Activated CD4-positive, alpha-beta T cell treated with anti-CD3 and anti-CD28 coated beads, Interleukin-2, amount 10 ng/mL, durations not matched to agents 24 days and 14 days (primary cell): ENCODE measurements at places on chromosomes 16 and 17. TPM values are rescaled to one million over a fixed set of nuclear protein-coding genes. Genes with fewer than 3 reads are reported as not detected.

SSTR5 gene
- not detected in 2 replicates for total RNA-seq

GCGR gene
- not detected in 2 replicates for total RNA-seq

DNA sequence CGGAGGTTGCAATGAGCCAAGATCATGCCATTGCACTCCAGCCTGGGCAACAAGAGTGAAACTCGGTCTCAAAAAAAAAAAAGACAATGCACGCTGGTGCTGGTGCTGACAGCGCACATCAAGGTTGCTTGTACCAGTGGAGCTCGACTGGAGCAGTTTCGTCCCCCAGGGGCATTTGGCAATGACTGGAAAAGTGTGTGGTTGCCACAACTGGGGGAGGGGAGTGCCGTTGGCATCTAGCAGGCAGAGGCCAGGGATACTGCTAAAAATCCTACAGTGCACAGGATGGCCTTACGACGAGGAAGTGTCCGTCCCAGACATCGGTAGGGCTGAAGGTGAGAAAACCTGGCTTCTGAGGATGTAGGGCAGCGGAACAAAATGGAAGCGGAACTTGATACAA lies 2.4 kb downstream of the MEAK7 start:
- DNase-seq: no peak

- no peak for DNase-seq
Observed at GRCh38 chr17:81517339-81518112, 4.9 kb upstream of the ACTG1 start.

DNA sequence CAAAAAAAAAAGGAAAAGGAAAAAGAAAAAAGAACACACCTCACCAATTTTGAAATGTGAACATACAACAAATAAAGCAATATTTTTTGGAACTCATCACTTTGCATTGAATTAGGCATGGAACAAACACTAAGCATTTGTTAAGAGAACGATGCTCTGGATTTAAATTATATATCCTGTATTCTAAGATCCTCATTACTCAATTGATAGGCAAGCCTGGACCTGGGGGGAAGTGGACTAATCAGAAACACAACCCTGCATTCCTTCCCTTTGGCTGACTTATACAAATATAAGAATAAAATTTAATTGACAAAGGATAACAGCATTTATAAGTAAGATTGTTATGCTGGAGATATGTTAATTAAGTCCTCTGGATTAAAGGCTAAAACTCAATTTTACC lies 2.2 kb downstream of the GJC1 start:
- DNase-seq: no peak

DNA sequence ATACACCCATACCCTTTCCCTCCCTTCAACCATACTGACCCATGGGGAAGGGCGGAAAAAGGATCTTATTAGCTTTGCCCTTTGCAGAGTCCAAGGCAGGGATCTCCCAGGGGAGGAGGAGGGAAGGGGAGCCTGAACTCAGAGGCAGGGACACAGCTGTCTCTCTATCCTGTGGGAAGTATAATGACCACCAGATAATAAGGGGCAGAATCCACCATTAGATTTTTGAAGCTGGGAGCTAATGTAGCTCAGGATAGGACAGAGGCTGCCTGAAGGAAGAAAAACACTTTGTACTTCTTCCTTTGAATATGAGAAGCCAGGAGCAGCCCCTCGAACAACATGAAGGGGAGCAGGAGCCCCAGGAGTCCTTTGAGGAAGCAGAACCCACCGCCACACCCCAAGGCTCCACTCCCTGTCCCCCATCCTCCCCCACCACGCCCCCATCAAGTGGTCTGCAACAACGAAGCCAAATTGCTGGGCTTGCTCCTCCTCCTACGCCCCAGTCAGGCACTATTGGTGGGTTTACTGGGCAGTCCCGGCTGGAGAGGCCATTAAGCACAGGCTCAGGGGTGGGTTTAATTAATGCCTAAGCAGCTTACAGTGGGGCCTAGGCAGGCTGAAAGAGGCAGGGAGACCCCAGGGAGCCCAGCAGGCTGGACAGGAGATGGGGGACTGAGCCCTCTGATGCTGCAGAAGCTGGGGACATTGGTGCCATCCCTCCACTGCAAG lies 5.3 kb downstream of the MPP2 start:
- DNase-seq: no peak

GRCh38 chr16:73190256-73190655 lies 142.3 kb upstream of the ZFHX3 start:
- no peak for DNase-seq

DNA sequence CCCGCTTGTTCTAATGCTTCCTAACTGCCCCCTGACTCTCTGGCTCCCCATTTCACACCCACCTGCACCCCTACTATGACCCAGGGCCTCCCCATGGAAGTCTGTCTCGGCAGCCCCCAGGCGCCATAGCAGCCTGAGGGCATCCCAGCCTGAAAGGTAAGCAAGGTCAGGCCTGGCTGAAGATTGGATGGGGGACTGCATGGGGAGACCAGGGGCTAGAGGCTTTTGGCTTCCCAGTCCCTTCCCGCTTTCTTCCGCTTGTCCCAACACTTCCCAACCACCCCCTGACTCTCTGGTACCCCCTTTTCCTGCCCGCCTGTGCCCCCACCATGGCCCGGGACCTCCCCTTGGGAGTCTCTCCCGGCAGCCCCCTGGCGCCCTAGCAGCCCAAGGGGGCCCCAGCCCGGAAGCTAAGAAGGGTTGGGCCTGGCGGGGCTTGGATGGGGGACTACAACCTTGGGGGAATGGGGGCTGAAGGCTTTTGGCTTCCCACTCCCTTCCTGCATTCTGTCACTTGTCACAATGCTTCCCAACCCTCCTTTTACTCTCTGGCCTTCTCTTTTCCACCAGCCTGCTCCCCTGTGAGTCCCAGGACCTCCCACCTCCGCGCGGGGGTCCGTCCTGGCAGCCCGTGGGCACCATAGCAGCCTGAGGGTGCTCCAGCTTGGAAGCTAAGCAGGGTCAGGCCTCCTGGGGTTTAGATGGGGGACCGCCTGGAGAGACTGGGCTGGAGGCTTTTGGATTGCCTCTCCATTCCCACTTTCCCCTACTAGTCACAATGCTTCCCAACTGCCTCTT lies 2288.4 kb downstream of the TP53TG3F start:
- DNase-seq: no peak

- DNase-seq: no peak
Observed at GRCh38 chr16:53737552-53737951, 33.6 kb downstream of the FTO start.

DNA sequence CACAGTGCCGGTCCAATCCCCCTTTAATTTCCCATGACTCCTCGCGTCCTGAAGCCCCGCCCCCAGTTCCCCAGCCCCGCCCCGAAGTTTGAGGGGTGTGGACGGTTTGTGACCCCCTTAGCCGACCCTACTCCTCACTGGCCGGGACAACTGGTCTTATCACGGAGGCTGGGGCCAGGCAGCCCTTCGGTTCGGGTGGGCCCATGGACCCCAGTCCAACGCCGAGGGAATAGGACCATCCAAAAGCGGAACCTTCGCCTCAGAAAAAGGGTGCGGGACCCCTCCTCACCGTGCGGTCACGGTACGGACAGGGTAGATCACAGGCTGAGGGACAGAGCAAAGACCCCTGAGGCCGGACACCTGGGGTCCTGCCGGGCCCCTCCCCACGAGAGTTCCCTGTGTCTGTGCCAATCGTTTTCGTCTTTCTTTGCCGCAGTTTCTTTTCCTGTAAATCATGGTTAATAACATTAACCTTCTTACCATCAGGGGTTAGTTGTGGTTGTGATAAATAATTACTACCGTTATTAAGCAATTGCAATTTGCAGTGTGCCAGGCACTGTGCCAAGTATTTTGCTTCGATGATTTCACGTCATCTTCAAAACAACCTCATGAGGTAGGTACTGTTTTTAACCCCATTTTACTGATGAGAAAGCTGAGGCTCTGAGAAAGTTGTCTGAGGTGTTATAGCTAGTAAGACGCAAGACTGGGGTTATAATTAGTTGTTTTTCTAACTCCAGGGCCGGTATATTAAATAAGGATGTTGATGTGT lies 543 bp downstream of the TMUB2 start:
- no peak for DNase-seq

DNA sequence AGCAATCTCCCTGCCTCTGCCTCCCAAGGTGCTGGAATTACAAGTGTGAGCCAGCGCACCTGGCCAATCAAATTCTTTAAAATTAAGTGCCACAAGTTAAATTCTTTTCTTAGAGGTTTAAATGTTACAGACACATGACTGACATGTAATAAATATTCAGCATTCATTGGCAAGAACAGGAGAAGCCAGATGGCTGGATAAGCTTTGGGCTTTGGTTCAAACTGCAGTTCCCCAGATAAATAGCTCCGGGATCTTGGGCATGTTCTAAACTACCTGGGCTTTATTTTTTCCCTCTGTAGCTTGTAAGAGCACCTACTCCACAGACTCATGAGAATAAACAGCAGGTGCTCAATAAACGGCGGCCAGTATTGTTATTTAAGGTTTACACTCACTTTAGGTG lies 34.1 kb downstream of the ABAT start:
- DNase-seq: no peak

- no peak for DNase-seq
Observed at GRCh38 chr16:50479771-50480170, 68.4 kb upstream of the NKD1 start.
